ENCODE measurements at places on chromosomes 2 and 18.

- DNase-seq: no peak
Observed at GRCh38 chr2:10686176-10686730, 3.5 kb downstream of the NOL10 start.

DNA sequence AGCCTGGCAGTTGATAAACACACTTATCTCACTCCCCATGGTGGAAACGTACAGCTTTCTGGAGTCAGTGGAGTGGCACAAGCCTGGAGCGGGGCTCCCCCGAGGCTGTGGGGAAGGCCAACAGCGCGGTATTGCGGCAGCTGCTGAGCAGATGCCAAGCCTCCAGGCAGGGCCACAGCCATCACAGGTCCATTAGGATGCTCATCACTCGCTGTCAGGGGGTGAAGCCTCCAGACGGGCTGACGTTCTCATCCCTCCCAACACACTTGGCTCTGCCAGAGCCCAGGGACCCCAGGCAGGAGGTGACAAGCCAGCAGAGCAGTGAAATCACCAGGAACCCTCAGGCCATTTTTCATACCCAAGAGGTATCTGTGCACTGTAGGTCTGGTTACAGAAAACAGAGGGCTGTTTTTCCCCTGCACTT is 529.2 kb upstream of the KLHL29 start:
- no peak for DNase-seq

DNA sequence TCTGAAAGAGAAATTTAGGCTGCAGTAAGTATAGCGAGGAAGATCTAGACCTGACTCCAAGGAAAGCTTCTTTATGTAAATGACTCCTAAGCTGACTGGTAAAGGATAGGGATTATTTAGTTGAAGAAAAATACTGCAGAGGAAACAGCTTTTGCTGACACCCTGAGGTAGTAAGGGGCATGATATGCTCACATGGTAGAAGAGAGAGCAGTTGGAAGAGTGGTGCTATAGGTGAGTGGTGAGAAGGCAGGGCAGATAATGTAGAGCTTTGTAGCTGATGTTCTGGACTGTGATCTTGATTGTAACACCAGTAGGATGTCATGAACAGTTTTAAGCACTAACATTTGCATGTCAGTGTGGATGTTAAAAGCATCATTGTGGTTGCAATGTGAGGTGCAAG is 639.1 kb upstream of the SLC39A10 start:
- no peak for DNase-seq

- DNase-seq: no peak
Observed at GRCh38 chr2:196988639-196989038, 62.1 kb upstream of the PGAP1 start.

DNA sequence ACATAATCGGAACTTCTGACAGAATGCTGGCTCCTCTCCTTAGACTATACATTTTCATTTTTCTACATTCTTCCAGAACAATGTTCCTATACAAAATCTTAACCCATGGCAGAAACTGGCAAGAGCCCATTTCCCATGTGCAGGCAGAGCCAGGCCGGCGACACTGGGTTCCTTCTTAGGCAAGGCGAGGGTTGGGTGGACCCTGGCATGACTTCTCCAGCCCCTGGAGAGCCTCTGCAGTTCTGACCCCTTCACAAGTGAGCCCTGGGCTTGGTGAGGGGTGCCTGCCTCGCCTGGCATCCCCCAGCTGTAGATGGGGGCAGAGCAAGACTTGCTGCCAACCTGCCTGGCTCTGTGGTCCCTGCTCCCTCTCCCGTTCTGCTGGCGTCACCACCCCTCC is 5.0 kb downstream of the GYPC start:
- no peak for DNase-seq

GRCh38 chr2:75170889-75171288 is 28.4 kb downstream of the TACR1 start:
- no peak for DNase-seq

DNA sequence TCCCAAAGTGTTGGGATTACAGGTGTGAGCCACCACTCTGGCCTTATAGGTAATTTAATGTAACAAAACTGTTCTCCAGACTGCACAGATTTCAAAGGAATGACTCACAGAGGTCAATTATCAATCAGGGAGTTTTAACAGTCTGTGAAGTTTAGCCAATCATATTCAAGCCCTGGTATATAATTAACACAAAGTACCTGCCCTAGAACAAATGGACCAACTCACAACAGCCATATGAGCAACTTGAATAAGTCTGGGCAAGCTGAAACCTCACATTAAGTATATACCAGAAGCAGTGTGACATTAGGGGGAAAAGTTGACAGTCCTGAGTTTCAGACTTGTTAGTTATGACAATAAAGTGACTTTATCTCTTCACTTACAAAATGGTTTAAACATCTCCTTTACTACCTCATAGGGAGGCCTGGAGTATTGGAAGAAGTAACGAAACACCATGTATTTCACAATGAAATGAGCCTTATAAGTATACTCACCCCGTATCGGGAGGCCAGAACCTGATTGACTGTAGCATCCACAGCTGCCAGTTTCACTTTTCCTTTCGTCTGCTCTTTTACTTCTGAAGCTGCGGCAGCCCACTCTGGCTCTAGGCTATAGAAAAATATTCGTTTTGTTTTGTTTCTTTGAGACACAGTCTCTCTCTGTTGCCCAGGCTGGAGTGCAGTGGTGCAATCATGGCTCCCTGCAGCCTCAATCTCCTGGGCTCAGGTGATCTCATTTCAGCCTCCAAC is 22.2 kb downstream of the PDIA6 start:
- no peak for DNase-seq

- no peak for DNase-seq
Observed at GRCh38 chr18:69843015-69843414, 104.7 kb downstream of the CD226 start.

DNA sequence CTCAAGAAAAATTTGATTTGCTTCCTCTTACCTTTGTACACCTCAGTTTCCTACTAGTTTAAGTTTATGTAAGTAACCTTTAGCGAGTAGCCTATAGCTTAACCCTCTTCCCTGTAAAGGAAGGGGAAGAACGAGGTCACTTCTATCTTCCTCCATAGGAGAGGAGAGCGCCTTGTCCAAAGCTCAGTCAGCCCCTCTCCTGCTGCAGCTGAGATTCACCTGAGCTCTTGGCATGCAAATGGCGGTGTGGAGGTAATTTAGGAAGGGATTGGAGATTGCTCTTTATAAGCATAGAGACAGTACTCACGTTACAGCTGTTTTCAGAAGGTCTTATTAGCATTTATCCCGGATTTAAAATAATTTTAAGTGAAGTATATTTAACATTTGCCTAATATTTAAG is 27.8 kb upstream of the SERPINB12 start:
- no peak for DNase-seq

- DNase-seq: no peak
Observed at GRCh38 chr2:15145919-15146318, 415.2 kb downstream of the NBAS start.

- DNase-seq: no peak
Observed at GRCh38 chr2:84251651-84252302, 207.3 kb downstream of the SUCLG1 start.

- DNase-seq: no peak
Observed at GRCh38 chr2:98346311-98347236, at the start of gene CNGA3. Gene CNGA3 (plus strand): TSS chr2:98346456. CDS start chr2:98369976, 23,520 bp downstream.

DNA sequence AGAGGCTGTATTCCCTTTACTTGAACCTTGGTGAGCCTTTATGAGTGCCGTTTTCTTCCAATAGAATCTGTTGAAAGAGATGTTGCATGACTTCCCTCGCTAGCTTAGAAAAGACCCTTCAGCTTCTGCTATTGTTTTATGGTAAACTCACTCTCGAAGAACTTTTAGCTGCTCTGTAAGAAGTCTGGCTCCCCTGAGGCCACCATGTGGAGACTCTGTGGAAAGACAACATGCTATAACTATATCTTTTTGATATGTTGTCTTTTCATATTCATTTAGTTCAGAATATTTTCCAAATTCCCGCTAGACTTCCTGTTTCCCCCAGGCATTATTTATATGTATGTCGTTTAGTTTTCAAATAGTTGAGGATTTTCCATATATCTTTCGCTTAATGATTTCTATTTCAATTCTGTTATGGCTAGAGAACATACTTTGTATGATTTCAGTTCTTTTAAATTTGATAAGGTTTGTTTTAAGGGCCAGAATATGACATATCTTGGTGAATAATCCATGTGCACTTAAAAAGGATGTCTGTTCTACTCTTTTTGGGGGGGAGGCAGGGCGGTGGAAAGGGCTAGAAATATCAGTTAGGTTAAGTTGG is 64.1 kb downstream of the PTPN4 start:
- DNase-seq: no peak

GRCh38 chr2:10348891-10349290 is 46.2 kb downstream of the HPCAL1 start:
- no peak for DNase-seq

- no peak for DNase-seq
Observed at GRCh38 chr2:64668542-64668941, 14.8 kb upstream of the SERTAD2 start.

- no peak for DNase-seq
Observed at GRCh38 chr2:4964001-4964540, 728.1 kb upstream of the SOX11 start.

DNA sequence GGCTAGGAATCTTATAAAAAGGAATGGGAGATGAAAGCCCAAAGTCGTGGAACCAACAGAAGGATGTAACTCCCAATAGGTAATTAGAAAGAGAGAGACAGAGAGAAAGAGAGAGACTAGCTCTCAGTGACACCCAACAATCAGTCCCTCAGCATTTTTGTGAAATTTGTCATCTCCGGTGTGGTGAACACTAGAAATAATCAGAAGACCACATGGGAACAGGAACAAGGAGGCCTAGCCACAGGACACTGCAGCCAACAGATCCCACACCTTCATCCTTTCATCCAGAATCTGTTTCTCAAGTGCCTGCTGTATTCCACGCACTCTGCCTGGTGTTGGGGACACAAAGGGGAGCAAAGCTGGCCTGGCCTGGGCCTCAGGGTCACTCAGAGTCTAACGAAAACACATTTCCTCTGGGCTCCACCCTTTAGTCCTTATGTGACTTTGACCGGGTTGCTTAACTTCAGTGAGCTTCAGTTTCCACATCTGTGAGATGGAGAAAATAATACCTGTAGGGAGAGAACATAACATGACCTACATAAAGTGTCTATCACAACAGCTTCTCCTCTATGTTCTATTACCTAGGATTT is 53.1 kb downstream of the EHD3 start:
- no peak for DNase-seq

GRCh38 chr2:199024224-199024623 is 433.5 kb downstream of the SATB2 start:
- no peak for DNase-seq

DNA sequence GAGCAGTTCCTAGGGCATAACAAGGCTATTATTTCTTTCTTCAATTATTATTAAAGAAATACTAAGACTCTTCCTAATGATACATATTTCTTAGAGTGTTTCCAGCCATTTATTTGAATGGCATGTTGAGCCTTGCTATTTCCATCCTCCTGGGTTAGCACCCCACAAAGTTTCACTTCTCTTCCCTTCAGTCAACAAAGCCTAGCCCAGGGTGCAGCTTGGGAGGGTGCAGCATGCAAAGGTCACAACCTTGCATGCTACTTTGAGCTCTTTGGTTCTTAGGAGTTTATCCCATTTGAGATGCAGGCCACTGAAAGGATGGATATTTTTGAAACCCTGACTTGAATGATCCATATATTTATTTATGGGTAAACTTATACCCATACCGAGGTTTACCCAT is 454.4 kb upstream of the MEIS1 start:
- no peak for DNase-seq

- no peak for DNase-seq
Observed at GRCh38 chr2:147068071-147068470, 776.8 kb upstream of the ACVR2A start.

GRCh38 chr18:46152436-46152807 is 48.2 kb downstream of the HAUS1 start:
- DNase-seq: no peak

DNA sequence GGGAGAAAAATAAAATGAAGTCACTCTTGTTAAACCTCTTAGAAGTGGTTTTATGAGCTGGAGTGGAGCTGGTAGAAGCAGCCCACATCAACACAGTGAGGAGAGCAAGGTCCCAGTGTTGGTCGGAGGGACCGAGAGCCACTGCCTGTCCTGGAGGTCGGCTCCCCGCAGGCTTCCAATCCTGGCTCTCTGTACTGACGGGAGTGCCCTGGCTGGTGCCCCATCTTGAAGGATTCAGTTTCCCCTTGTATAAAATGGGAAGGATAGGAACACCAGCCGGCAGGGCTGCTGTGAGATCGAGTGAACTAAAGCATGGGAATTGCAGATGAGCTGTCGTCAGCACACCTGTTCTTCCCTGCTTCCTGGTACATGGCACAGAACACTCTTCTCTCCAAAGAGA is 104.3 kb upstream of the ID2 start:
- no peak for DNase-seq

GRCh38 chr2:69007603-69008002 is 5.4 kb upstream of the ANTXR1 start:
- no peak for DNase-seq

DNA sequence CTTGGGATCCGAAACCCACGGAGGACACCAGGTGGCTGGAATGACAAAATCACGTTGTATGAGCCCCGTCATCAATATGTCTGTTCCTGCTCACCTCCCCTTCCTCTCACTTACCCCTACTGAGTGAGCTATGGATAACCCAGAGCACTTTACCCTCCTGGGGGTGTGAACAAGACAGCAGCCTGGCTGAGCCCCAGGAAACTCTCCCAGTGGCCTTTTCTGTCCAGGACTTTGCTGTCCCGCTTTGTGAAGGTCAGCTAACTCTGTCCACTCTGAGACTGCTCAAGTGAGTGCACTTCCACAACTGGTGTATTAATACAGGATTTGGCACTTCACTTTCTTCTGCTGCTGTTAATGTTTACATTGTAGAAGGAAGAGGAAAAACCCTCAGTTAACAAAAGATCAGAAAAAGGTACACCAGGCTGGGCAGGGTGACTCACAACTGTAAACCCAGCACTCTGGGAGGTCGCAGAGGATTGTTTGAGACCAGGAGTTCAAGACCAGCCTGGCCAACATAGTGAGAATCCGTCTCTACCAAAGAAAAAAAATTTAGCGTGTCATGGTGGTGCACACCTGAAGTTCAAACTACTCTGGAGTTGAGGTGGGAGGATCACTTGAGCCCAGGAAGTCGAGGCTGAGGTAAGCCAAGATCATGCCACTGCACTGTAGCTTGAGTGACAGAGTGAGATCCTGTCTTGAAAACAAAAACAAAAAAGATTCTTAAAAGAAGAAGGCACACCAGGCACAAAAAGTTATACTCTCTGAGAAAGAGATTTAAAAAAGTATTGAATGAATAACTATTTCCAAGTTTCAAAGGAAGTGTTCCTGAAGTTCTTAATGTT is 90.3 kb downstream of the CLHC1 start:
- no peak for DNase-seq

DNA sequence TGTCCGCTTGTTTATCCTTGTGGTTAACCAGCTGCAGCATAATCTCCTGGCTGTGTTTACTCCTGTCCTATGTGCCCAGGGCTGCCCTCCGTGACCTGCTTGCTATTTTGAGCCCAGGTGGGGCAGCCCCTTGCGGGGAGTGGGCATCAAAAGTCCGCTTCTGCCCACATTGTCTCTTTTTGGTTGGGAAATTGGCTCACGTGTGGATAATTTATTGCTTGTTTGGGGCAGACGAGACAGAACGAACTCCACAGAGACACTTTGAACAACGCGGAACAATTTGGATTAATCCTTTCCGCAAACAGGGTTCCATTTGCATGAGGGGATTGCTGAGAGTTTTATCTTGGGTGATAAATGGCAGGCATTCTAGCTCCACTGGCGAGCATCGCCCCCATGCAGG is 8.1 kb upstream of the CXCR4 start:
- no peak for DNase-seq

- no peak for DNase-seq
Observed at GRCh38 chr18:31825772-31826171, 65.1 kb upstream of the SLC25A52 start.

GRCh38 chr2:237128026-237128703 is 42.5 kb downstream of the COPS8 start:
- peak; percentile 97 for DNase-seq

Data from tibial nerve (tissue), 4 donors.